GM23248 (cell line): ENCODE measurements at places on chromosomes 6 and 20. TPM values are rescaled to one million over a fixed set of nuclear protein-coding genes. Genes with fewer than 3 reads are reported as not detected.

DNA sequence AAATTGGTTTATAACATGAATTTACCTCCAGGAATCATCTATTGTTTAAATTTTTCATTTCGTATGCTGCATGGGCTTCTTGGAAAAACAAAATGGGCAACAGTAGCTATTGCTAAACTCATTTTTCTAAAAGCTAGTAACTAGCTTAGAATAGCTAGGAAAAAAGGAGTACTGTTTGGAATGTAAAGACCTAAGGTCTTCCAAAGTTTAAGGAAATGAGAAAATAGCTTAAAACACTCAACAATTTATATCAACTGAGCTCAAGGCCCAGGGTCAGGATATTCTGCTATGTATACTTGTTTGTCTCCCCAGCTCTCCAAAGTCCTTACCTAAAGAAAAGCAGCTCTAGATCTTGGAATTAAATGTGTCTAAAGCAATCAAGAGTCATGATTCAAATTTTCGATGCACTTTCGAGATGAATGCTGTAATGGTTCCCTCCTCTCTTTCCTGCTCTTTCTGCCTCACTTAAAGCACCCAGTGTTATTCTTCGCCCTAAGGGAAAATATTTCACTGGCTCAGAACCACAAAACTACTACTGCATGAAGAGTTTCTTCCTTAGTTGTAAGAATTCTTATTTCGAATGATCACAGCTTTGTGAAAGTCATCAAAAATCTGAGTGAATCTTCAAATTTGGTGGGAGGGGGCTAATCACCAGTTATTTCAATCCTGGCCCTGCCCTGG lies 41.6 kb downstream of the LYRM4 start:
- no peak for DNase-seq

GRCh38 chr20:19257865-19258264 lies 45.4 kb downstream of the SLC24A3 start:
- no peak for DNase-seq

- DNase-seq, result no peak
Observed at GRCh38 chr6:132192631-132193030, 208.6 kb downstream of the MOXD1 start.

DNA sequence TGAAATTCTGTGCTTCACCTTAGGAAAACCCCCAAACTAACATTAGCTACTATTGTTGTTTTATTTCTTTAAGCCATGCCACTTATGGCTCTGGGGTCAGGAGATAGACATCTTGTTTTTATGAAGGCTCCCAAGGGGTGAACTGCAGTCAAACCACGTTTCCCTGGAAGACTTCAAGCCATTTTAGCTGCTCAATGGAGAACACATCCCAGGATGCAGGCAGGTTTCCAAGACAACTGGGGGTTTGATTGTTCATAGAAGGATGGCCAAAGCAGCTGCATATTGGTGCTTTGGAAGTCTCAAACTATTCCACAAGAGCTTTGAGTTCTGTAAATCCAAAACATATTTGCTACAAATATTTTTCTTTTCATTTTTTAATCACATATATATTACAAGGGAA lies 818.0 kb downstream of the MAFB start:
- no peak for DNase-seq

The CNBD2 gene
- 6.6 TPM in 1 of 2 replicates, not detected in the other for total RNA-seq

- no peak for DNase-seq
Observed at GRCh38 chr20:2825761-2826160, 9.6 kb downstream of the TMEM239 start.

GRCh38 chr20:61752576-61752975 lies 313.1 kb downstream of the TAF4 start:
- DNase-seq, result no peak

- DNase-seq, result no peak
Observed at GRCh38 chr20:35451295-35451694, 4.1 kb upstream of the CEP250 start.

DNA sequence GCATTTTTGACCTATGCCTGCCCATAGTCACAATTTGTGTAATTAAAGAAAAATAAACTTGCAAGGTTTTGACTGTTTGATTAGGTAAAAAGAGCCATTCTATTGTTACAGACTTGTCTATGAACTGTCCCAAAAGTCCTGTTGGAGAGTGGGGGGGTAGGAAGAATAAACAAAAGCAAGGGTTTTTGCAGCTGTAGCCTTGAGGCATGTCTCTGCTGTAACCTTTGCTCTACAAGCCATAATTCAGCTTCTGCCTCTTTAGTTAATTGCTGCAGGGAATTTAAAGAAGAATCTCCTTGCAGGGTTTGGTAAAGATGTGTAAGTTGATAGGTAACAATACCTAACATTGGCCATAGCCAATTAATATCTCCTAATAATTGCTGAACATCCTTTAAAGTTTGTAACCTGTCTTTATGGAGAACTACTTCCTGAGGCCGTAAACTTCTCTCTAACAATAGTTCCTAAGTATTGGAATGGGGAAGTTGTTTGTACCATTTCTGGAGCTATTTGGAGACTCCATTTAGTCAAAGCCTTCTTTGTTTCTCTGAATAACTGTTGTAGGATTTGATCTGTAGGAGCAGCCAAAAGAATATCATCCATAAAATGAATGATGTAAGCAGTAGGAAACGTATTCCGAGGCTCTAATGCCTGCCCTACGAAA lies 7.9 kb upstream of the ABHD12 start:
- no peak for DNase-seq

DNA sequence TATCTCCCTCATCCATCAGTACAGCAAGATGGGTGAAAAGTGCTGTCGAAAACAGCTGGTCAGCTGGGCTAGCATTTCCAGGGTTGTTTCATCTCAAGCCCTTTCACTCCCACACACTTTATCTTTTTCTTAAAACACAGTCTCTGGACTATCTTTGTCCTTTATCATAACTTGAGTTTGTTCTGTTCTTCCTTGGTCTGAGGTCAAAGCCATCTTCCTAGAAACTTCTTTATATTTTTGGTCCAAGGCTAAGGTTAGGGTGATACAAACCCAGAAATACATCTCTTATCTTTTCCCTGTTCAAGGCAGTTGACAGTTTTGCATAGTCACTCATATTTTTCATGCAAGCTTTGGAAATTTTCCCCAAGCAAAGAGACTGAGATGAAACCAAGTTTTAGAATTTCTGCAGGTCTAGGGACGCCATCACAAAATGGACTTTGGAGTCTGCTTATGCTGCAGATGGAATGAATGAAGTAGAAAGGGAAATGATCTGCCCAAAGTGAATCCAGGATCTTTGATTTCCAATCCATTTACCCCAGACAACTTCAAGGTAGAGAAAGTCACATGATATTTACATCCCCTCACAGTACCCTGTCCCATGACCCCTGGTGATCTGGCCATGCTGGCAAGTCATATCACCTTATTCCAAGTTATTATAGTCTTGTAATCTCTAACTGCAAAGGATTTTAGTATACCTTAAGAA lies 297.0 kb downstream of the ZNF217 start:
- DNase-seq, result no peak

The PTK6 gene
- total RNA-seq, result 0.13 TPM in 1 of 2 replicates, not detected in the other

DNA sequence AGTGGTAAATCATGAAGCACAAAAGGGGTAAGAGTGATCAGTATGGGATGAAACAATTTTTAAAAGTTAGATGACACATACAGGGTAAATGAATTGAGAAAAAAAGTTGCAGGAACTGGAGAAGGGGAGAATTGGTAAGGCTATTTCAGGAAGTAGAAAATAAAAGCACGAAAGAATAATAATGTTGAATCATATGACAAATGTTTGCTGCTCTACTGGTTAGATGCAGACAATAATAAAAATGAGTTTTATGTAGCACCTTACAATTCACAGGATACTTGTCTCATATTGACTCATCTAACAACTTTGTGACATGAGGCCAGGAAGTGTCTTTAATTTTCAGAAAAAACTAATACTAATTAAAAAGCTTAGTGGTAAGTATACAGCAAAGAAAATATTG lies 566.5 kb upstream of the MARCKS start:
- no peak for DNase-seq

The IL17A gene
- not detected in 2 replicates for total RNA-seq

DNA sequence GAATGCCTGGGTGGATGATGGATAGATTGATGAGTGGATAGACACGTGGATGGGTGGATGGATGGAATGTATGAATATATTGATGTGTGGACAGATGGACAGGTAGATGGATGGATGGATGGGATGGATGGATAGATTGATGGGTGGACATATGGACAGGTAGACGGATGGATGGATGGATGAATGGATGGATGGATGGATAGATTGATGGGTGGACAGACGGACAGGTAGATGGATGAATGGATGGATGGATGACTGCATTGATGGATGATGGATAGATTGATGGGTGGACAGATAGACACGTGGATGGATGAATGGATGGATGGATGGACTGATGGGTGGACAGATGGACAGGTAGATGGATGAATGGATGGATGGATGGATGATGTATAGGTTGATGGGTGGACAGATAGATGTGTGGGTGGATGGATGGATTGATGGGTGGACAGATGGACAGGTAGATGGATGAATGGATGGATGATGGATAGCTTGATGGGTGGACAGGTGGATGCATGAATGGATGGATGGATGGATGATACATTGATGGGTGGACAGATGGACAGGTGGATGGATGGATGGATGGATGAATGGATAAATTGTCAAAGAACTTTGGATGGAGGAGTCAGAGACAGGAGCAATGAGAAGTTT lies 171.4 kb upstream of the AFDN start:
- DNase-seq, result no peak

DNA sequence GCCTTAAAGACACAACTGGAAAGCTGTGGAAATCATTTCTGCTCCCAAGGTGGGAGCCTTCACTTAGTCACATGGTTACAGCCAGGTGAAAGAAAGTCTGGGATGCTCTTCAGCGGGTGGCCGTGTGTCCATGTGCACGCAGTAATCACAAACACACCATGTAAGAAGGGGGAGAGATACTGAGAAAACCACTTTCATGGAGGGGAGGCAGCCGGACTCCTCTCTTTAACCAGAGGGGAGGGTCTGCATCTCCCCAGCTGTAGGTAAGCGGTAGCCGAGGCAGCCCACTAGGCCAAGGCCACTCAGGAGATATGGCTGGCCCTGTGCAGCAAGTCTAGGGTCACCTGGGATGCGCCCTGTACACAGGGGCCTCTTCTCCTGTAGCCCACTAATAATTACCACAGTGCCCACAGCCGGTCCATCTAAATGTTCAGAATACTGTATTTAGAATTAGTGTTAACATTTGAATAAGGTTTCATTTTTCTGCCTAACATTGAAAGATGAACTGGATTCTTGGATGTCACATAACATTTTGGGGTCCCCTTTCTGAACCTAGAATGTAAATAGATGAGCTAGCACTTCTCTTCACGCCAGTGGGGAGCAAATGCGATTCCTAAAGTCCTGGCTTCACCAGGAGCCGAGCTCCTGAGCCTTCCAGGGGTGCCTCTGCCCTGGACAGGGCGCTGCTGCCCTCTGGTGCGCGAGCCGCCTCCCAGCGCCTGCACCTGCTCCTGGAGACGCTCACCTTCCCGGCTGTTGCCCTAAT lies 15.9 kb downstream of the GPR31 start:
- DNase-seq, result peak; percentile 13

The TFAP2D gene
- total RNA-seq, result not detected in 2 replicates
